Activated naive CD8-positive, alpha-beta T cell treated with anti-CD3 and anti-CD28 coated beads for 36 hours (primary cell): ENCODE measurements at places on chromosomes 7 and 10.

- no peak for DNase-seq
Observed at GRCh38 chr7:80231707-80232106, 97.1 kb downstream of the GNAI1 start.

GRCh38 chr7:143495851-143496250, 18.2 kb downstream of the TAS2R41 start:
- no peak for DNase-seq

- no peak for DNase-seq
Observed at GRCh38 chr10:61888744-61889143, 12.8 kb upstream of the ARID5B start.

GRCh38 chr10:108899670-108900069, 1023.6 kb downstream of the XPNPEP1 start:
- no peak for DNase-seq

DNA sequence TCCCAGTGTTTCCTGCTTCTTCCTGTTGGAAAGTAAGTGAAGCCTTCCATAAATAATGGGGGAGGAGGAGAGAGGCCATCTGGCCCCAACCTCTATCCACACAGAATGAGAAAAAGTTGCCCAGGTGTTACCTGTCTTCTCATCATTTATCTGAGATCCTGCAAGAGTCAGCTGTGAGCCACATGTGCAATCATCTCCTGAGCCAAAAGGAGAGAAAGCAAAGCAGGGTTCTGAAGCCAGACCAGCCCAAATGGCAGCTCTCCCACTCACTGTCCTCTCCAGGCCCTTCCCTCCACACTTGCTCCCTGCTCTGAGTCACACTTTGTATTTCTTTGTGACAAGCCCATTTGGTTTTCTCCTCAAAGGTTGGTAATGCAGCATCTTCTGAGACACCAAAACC, 65.9 kb downstream of the FAM204A start:
- DNase-seq, result no peak

DNA sequence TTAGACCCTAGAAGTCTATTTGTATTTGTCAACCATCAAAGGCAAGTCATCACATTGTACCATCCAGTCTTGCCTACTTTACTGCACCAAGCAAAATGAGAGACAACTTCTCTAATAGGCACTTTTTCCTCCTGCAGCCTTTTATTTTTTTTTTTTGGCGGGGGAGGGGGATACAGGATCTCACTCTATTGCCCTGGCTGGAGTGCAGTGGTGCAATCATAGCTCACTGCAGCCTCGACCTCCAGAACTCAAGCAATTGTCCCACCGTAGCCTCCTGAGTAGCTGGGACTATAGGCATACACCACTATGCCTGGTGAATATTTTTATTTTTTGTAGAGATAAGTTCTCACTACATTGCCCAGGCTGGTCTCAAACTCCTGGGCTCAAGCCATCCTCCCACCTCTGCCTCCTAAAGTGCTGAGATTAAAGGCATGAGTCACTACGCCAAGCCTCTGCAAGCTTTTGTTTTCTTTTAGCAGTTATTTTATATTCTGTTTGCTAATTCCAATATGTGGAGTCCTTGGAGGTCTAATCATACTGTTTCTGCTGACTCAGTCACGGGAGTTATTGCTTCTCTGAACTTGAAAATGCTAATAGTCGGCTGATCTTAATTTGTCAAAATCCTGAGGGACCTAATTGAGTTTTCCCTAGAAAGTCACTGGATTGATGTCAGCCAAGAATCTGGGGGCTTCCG, 14.2 kb downstream of the KPNA7 start:
- DNase-seq, result no peak

DNA sequence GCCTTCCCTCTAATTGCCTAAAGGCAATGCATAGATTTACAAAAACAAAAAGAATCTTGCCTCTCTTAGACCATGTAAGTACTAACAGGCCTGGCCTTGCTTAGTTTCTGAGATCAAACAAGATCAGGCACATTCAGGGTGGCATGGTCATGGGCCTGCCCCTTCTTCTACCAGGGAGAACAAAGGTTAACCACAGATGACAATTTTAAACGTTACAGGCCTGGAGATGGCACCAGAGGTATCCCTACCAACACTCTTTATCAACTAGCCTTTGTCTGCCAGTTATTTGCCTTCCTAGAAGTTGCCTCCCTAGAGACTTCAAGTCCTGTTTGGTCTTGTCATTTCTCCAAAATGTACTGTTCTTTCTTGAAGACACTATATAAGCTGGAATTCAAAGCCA, 252.6 kb downstream of the DOCK4 start:
- no peak for DNase-seq

GRCh38 chr10:75788394-75789205, 357.2 kb downstream of the LRMDA start:
- DNase-seq, result no peak

- DNase-seq, result peak; percentile 4
Observed at GRCh38 chr7:77757589-77757988, 40.6 kb downstream of the TMEM60 start.

DNA sequence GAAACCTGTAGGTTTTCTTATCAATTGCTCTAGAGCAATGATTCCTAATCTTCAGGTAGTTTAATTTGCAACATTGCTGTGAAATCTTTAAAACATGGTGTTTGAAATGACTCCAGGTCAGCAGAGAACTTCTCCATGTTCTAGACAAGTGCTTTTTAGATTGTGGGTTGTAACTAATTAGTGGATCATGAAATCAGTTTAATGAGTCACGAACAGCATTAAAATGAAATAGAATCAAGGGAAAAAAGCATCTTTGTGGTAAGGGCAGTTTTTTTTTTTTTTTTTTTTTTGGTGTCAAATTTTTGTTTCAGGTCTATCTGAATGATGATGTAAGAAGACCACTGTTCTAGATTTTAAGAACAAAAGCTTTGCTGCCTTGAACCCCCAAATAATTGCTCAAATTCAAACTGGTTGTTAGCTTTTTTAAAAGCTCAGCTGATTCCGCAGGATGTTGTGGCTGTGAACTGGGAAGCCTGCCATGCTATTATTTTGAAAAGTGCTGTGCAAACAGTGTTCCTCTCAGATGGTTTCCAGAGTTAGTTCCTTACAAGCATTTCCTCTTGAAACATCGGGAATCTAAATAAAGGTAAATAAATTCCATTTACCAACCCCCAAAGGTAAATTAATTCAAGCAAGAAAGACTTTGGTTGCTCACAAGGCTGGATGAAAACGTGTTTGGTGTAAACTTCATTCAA, 13.1 kb upstream of the PDK4 start:
- no peak for DNase-seq

DNA sequence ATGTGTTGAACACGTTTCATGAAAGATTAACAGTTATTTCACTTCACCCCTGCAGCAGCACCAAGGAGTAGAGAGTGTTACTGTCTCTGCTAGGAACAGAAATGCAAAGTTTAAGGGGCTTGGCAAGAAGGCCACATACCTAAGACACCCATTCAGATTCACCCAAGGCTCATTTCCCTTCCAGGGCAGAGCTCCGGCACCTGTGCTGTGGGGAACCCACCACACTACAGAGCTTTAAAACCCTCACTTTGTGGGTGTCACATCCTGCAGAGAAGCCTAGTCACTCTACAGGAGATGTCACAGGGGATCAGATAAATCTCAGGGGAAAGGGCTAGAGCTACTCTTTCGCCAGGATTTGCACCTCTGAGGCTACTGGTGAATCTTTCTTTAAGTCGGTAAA, 176.1 kb upstream of the KLF6 start:
- peak; percentile 46 for DNase-seq

- DNase-seq, result no peak
Observed at GRCh38 chr7:77802557-77803405, 4.2 kb downstream of the PHTF2 start.

DNA sequence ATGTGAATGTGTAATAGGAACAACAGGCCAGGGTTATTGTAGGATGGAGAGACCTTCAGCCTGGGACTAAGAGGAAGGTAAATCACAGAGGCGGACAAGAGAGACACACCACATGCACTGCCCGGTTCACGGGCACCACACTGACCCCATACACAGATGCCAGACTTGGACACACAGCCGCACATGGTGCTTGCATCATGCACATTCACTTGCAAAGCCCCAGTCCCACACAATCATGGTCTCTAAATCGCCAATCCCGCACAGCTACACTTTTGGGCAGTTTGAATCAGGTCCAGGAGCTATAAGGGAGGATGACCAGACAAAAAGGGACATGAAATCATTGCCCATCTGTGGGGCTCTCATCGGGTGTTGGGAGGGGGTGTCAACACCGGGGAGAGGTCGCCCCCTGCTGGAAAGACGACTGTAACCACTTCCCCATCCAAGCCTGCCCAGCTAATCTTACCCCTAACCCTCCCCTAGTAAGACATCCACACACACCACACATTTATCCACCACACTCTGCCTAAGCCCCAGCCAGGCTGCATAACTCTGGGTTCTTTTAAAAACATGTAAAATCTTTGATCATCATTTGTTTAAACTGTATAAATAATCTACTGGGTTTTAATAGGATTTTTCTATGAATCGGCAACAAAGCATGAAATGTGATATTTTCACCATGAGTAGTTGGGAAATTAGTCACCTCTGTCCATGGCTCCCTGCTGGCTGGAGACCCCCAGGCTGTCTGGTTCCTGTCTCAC, 40.5 kb upstream of the SLF2 start:
- DNase-seq, result peak; percentile 58

- DNase-seq, result no peak
Observed at GRCh38 chr10:86314616-86315548, 51.7 kb downstream of the GRID1 start.

GRCh38 chr7:72538856-72539255, 126.7 kb upstream of the CALN1 start:
- no peak for DNase-seq

GRCh38 chr7:18276380-18276779, 219.2 kb upstream of the HDAC9 start:
- DNase-seq, result no peak

- DNase-seq, result no peak
Observed at GRCh38 chr10:31033147-31033546, 1.5 kb upstream of the ZNF438 start.

DNA sequence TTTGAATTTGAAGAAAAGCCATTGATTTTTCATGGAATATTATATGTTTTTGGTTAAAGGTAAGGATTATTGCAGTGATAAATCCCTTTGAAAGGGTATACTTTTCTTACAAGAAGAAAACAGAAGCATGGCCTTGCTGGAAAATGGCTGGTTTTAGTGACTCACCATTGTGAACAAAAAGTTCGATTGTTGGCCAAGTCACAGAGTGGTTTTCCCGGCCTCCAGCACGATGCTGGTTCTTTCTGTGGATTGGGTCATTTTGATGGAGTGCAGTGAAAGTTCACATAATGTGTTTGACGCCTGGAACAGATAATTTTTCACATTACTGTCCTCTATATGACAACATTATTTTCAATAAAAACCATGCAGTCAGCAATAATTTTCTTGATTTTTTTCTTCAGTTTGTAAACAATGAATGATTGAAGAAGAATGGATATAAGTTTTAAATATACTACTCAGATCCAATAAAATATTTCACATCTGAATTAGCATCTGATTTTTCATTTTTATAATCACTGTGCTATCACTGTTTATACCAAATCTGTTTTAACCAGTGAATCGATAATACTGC, 60.9 kb downstream of the RBM20 start:
- DNase-seq, result no peak

DNA sequence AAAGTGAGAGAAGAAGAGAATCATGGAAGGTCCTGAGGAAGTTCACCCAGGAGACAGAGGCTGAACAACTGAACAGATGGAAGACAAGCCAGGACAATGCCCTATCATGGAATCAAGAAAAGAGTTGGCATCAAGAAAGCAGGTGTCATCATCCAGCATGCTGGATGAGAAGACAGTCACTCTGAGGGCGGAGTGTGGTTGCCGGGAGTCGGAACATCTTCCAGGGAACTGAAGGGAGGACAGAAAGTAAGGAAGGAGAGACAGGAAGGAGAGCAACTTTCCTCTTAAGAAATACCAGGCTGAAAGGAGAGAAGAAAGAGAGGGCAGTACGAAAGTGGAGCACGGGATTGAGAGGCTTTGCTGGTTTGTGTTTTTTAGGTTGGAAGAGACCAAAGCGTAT, 654.5 kb upstream of the CELF2 start:
- no peak for DNase-seq

DNA sequence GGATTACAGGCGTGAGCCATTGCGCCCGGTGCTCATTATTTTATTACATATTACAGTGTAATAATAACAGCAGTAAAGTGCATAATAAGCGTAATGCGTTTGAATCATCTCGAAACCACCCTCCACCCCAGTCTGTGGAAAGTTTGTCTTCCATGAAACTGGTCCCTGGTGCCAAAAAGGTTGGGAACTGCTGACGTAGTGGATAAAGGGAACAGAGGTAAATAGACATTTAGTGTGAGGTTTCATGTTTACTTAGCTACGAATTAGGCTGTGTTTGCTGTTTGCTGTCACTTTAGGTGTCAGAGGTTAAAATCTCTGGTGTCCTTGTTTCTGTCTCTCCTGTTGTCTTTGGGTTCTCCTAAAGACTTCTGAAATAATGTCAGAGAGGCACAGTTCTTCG, 60.3 kb upstream of the SLC39A12 start:
- no peak for DNase-seq

DNA sequence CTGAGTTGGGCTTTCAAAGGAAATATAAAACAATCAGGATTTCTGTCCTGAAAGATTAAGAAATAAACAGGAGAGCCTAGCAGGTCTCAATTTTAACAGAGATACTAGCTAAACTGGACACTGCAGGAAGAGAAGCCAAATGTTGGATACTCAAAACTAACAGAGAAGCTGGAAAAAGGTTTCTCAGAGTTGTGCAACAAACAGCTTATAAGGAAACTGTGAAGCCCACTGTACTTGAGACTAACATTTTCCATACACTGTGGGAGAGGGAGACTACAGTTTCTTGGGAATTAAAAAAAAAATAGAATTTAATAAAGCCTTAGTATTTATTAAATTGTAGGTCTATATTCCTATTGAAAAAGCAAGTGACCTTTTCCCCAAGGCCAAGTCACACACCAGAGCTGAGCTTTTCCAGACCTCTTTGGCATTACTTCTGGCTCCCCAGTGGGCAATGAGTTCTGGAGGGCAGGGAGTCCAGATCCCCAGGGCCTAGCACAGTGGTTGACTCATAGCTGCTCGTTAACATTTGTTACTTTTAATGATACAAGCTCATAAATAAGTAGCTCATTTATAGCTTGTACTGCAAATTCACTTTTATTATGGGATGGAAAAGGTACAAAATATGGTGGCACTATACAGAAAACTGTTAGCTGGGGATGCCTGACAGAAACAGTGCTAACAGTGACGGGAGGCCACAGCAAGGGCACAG, 68.3 kb downstream of the MINDY3 start:
- DNase-seq, result no peak

- no peak for DNase-seq
Observed at GRCh38 chr10:11063856-11064255, 46.2 kb downstream of the CELF2 start.

DNA sequence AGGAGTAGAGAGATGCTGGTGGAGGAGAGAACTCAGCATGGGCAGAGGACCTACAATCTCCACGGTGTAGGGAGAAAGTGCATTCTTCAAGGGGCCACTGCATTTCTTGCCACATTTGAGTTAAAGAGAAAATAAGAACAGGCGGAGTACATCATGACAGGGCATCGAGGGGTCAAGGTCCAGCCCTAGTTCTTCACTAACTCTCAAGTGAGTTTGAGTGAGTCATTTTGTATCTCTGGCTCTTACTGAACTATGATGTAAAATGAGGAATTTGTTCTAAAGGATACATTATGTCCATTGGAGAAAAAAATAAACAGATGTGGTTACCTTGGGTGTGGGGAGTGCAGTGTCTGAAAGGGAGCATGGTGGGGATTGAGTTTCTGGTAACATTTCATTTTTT, 182.9 kb downstream of the XPNPEP1 start:
- no peak for DNase-seq

GRCh38 chr7:11251436-11251835, 277.8 kb downstream of the PHF14 start:
- no peak for DNase-seq

- DNase-seq, result no peak
Observed at GRCh38 chr10:2111965-2112364, 374.6 kb upstream of the ADARB2 start.
